ENCODE measurements at places on chromosomes 2 and 18.

DNA sequence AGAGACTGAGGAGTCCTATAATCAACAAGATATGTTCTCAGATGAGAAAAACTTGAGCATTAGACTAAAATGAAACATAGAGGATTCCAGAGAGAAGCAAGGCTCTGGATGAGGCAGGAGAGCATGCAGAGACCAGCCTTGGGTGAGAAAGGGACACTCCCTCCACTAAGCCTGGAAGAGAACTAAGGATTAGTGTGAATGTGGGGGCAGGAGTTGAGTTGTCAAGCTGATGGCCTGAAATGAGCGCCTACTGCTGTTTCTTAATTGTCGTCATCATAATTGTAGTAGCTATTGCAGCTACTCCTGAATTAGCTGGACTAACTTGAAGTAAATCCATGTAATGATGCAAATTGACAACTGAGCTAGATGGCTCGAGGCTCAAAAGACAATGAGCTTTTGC is 114.1 kb downstream of the PKP4 start:
- DNase-seq: no peak

DNA sequence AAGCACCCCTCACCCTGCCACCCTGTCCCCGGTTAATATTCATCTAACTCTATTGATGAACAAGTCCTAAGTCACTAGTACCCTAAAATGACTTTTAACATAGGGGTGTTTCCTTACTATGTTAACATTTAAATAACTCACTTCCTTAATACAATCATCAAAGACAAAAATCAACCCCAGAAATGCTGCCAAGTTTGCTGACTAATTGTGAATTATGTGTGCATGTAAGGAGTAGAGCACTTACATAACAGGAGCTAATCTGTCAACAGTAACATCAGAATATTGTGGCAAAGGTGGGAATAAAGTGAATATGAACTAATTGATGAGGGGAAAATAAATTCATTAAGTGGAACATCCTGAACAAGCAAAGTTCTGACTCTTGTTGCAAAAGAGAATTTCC is 81.4 kb upstream of the ERBB4 start:
- DNase-seq: no peak

DNA sequence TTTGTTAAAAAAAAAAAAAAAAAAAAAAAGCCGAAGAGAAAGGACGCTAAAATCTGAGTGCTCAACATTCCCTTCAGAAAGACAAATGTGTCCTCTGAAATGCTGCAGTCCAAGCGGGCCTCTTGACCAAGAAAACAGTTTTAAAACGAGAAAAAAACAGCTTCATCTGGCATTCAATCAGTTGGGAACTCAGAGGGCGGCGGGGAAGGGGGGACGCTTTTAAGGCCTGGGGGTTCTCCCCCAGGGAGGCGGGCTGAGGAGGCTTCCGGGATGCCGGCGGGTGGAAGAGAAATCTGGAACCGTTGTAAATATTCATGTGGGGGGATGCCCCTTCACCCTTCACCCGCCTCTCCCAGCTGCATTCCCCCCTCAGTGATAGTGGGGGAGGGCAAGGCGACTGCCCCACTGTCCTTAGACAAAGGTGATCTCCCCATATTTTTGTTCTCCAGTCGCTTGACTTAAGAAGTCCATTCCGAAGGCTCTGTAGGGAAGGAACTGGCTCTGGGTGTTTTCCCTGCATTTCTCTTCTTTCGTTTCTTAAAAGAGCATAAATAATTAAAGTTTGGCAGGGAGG is 3.3 kb upstream of the HOXD11 start:
- DNase-seq: no peak

- no peak for DNase-seq
Observed at GRCh38 chr2:177542396-177542795, 149.8 kb downstream of the AGPS start.

DNA sequence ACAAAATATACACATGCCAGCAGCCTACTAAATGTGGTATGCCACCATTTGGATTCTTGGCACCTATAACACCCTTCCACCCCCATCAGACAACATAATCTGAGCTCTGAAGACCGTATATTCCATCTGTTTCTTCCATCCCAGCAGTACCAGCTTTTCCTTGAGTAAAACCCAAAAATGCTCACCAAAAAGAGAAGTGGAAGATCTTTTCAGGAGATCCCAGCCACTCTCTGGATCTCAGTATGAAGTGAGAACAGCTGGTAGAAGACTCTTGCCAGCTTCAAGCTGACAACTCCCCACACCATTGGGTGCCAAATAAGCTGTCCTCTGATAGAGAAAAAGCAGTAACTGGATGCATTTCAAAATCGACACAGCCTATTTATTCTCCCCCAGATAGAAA is 22.6 kb downstream of the REG1B start:
- no peak for DNase-seq

- no peak for DNase-seq
Observed at GRCh38 chr18:9474108-9474982, 968 bp upstream of the RALBP1 start.

- DNase-seq: peak; percentile 31
Observed at GRCh38 chr2:26300234-26300925, 45.6 kb upstream of the SELENOI start.

DNA sequence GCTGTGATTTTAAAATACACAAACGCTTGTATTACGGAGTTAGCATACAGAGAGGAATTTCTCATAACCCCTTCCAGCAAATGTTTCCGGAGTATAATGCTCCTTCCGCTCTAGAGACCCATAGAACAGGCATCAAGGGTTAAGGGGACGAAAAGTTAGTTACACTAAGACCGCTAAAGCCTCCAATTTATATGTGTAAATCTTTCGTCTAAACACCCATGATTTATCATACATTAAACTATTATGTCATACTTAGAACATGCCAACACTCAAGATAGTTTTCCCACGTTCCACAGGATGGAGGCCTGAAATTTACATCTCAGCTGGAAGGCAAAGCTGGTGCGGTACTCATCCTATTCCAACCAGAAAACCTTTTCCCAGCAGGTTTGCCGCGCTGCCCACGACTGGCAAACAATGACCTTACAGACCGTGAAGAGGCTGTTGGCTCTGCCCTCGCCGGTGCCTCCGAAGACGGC is 650 bp downstream of the ORMDL1 start:
- DNase-seq: no peak

- DNase-seq: no peak
Observed at GRCh38 chr2:8222979-8223694, 458.7 kb upstream of the ID2 start.

DNA sequence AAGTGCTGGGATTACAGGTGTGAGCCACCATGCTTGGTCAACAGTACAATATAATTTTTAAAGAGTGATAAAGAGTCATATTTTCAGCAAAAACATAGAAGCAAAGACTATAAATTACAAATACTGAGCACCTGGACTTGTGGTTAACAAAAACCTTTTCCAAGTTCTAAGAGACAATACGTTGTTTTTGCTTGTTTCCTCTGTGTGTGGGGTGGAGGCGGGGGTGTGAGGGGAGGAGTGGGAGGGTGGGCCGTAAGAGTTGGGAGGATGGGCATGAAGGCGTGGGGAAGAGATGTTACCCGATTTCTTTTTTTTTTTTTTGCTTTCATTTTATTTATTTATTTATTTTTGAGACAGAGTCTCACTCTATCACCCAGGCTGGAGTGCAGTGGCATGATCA is 78.0 kb upstream of the WIPF1 start:
- peak; percentile 47 for DNase-seq

GRCh38 chr2:105915005-105915558 is 170.4 kb downstream of the NCK2 start:
- DNase-seq: no peak

DNA sequence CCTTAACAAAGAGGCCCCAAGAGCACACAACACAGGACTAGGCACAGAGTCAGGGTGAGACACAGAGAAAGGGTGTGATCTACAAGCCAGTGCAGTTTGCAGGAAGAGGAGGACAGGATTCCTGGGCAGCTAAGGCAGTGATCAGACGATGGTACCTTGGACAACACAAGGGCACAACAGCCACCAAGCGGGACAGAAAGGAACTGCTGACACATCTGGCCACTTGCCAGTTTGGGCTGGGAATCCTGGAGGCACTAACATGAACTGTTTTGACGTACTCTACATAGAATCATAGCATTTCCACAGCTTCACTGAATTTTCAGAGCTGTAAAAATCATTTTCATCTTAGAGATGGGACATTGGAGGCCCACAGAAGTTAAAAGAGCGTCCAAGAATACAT is 221.5 kb upstream of the SLC35G4 start:
- DNase-seq: no peak

DNA sequence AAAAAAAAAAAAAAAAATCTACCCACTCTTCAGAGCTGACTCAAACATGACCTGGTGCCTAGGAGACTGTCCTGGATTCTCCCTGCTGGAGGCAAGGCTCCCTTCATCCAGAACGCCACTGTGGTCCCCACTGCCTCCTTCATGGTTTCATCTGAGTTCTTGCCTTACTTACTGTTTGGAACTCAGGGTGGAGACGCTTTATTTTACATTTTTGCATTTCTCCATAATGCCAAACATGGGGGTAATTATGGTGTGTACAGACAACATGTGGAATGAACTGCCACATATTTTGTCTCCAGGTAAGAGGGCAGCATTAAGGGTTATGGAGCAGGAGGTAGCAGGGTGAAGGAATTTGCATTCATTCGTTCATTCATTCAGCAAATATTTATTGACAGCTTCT is 154.0 kb upstream of the MSH6 start:
- no peak for DNase-seq

DNA sequence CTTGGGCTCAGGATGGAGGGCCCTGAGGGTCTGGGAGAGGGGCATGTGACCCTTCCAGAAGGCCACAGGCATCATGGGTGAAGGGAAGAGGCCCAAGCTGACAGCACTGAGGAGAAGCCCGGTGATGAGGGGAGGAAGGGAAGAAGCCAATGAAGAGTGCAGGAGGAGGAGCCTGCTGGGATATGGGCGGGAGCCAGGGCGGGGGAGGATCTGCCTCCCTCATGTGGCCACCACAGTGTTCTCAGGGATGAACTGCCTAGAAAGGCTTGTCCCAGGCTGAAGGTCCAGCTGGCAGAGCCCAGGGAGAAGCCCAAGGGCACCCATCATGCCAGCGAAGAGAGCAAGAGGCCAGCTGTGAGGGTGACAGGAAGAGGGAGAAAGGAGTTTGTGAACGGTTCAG is 24.6 kb upstream of the PLB1 start:
- DNase-seq: no peak

- DNase-seq: no peak
Observed at GRCh38 chr2:127620866-127621265, 25.1 kb upstream of the GPR17 start.

DNA sequence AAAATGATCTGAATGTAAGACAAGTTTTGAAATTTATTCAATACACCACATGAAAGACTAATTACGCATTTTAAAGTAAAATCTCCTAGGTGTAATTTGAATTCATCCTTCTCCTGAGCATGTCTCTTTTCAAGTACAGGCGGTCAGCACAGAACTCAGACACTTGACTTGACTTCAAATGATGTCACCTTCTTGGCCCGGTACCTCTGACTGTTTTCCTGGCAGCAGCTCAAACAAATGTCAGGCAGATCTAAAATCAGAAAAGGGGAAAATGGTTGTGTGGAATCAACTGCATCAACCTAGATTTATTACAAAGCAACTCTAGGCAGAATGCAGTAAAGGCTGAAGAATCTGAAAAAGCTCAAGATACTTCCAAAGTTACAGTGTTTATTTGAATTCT is 11.4 kb upstream of the PROKR1 start:
- no peak for DNase-seq

GRCh38 chr2:86592547-86593230 is 29.4 kb upstream of the CHMP3 start:
- no peak for DNase-seq

DNA sequence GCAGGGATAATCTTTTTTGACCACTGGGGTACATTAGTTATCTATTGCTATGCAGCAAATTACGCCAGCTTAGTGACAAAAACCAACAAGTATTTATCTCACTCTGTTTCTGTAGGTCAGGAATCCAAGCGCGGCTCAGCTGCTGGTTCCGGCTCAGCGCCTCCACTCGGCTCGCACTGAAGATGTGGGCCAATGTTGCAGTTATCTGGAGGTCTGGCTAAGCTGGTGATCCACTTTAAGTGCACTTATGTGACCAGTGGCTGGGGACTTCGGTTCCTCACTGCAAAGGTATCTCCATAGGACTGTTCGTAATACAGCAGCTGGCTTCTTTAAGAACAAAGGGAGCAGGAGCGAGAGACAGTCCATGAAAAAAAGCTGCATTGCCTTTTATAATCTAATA is 591.9 kb downstream of the TMEM182 start:
- no peak for DNase-seq

DNA sequence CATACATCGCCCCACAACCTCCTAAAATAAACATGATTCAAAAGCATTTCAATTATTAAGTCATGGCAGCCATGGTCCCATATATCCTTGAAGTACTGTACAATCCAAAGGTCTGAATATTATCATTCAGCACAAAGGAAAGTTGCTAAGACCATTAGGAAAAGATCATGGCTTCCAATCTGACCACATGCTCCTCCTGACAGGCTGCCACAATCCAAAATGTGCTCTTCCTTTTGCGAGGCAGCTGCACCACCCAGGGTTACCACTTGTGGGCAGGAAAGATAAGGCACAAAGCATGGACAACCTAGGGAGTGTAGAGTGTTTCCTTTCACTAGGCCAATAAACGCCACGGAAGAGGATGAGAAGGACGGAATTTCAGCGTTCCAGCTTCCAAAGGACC is 5.4 kb downstream of the BOLA3 start:
- DNase-seq: no peak

GRCh38 chr2:42113452-42113851 is 55.7 kb upstream of the EML4 start:
- DNase-seq: no peak

GRCh38 chr2:5691985-5692529 is at the start of gene SOX11:
TSS of gene SOX11 (plus strand) at chr2:5692384. CDS start at chr2:5692722, 338 bp downstream.
- DNase-seq: no peak

GRCh38 chr18:59323931-59324622 is 5.6 kb upstream of the CPLX4 start:
- DNase-seq: no peak

GRCh38 chr2:120110507-120110906 is 97.6 kb downstream of the EPB41L5 start:
- DNase-seq: no peak

- no peak for DNase-seq
Observed at GRCh38 chr2:168130346-168130745, 117.0 kb downstream of the STK39 start.

DNA sequence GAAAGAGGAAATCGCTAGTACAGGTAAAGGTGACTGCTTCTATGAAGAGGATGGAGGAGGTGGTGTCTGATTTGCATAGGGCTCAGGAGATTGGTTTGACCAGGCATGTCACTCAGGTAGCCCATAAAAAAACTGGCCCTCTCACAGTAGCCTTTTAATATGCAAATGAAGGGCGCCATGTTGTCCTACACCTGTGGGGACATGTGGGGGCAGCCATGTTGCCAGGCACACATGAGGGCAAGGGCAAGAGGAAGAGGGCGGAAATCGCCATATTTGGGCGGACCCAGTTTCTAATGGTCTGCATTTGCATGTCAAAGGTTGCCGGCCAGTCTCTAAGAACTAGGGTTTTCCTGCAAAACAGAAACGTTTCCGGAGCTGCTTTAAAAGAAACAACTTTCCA is 1330.6 kb downstream of the DSC3 start:
- DNase-seq: no peak

- DNase-seq: peak; percentile 67
Observed at GRCh38 chr18:62523631-62524439, 1.0 kb downstream of the ZCCHC2 start.

- no peak for DNase-seq
Observed at GRCh38 chr2:1482253-1482675, 69.0 kb downstream of the TPO start.

Measured in CD4-positive, alpha-beta memory T cell (primary cell).